Activated T-cell treated with anti-CD3 and anti-CD28 coated beads for 24 hours (primary cell): ENCODE measurements at places on chromosomes 11 and 22.

DNA sequence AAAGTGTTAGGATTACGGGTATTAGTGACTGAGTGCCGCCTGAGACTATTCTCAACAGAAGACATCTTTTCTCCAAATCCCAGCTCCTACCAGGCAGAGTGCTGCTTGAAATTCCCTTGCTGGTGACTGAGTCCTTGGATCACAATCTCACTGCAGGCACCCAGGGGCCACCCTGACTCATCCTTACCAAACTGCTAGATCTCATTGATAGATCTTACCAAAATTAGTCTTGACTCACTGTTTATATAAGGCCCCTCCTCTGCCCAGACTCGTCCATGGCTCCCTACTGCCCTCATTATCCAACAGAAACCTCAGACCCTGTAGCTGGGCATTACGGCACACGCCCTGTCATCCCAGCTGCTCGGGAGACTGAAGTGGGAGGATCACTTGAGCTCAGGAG lies 14.7 kb downstream of the TBC1D10A start:
- DNase-seq, result no peak

DNA sequence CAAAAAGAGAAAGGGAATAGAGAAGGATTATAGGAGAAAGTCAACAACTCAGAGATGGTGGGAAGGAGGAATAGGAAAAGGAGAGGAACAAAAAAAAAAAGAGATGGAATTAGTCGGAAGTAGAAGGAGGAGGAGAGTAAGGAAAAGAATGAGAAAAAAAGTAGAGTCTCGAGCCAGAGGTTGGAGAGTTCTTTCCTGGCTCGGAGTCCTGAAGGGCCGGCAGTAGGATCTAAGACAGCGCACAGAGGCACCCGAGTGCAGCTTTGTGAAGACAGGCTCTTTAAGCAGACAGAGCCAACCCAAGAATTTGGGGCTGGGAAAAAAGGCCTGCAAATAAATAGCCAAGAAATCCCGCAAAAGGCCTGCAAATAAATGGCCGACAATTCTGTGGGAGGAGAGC lies 170.4 kb upstream of the CCDC90B start:
- DNase-seq, result no peak

DNA sequence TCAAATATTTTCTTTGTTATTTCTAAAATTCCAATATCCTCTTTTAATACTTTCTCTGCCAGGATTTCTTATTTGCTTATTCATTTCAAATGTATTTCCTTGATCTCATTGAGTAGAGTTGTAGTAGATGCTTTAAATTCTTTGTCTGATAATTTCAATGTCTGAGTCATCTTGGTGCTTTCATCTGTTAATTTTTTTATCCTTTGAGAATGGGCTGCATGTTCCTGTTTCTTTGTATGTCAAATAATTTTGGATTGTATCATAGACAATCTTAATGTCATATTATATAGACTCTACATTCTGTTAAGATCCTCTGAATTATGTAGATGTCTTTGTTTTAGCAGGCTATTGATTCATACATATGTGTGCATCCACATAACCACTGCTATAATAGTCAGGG lies 57.5 kb downstream of the MYEOV start:
- DNase-seq, result no peak

- DNase-seq, result no peak
These were observed 93.1 kb upstream of the ZC3H12C start for GRCh38 chr11:110000031-110000502.

DNA sequence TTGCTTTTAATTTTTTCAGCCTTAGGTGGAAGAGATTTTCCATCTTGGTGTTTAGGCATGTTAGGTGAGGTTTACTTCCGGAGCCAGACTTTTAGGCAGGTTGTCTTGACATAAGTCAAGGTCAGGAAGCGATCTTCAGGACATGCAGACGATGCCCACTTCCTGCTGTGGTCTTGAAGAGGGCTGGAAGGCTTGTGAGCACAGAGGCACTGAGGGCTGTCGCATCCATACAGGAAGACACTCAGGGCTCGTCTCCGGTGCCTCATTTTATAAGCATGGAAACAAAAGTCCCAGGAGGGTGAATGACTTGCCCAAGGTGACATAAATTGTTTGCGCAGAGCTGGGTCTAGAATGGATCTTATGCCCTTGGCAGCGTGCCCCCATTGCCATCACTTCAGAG lies 30.8 kb downstream of the MARK2 start:
- DNase-seq, result no peak

GRCh38 chr11:12331239-12331874 lies 46.0 kb upstream of the PARVA start:
- DNase-seq, result peak; percentile 55

- no peak for DNase-seq
These were observed at the start of gene EPS8L2 for GRCh38 chr11:705646-706438. Gene EPS8L2 (plus strand): TSS chr11:706231. CDS start chr11:709408, 3,177 bp downstream.

DNA sequence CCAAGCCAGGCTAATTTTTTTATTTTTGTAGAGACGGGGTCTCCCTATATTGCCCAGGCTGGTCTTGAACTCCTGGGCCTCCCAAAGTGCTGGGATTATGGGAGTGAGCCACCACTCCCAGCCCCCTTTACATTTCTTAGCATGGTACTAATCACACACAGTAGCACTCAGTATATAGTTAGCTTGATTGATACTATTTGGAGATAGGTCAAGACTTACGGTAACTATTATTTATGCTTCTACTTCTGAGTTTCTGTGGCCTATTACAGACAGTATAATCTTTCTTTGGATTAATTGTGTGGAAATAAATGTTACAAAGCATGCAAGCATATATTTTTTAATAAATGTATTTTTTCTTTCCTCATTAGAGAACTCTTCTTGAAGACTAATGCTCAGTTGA lies 192.2 kb downstream of the UVRAG start:
- no peak for DNase-seq

GRCh38 chr22:49973018-49973961 lies 12.7 kb downstream of the PIM3 start:
- no peak for DNase-seq

DNA sequence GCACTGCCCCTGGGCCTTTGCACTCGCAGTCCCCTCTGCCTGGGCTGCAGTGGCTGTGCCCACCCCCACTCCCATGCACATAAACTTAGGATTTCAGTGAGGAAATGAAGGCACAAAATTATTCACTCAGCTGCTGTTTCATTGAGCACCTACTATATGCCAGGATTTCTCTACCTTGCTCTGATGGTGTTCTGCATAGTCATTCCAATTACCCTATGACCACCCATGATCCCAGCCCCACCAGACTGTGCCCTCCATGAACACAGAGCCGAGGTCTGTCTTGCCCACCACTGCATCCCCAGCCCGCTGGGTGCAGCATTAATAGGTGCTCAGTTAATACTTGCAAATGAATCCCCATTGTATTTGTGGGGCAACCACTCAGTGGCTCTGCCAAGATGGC lies 10.9 kb downstream of the CYTH4 start:
- DNase-seq, result no peak

DNA sequence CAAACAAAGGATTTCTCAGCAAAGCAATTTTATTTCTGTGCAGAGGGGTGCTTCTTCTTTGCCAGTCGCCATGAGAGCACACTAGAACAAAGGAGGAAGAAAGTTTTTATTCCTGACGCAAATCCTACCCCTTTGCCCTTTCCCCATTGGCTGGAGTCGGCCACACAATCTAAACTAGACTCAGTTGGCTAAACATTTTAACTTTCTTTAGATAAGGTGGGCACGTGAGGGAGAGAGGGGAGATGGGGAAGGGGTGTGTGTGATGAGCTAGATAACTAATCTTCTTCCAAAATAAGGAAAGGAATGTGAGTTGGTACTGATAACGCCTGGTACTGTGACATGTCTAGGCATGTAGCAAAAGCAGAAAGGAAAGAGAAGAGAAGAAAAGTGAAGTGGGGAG lies 626 bp downstream of the TRIM22 start:
- DNase-seq, result no peak

- no peak for DNase-seq
These were observed 1292.7 kb downstream of the TBC1D22A start for GRCh38 chr22:48055185-48055584.

DNA sequence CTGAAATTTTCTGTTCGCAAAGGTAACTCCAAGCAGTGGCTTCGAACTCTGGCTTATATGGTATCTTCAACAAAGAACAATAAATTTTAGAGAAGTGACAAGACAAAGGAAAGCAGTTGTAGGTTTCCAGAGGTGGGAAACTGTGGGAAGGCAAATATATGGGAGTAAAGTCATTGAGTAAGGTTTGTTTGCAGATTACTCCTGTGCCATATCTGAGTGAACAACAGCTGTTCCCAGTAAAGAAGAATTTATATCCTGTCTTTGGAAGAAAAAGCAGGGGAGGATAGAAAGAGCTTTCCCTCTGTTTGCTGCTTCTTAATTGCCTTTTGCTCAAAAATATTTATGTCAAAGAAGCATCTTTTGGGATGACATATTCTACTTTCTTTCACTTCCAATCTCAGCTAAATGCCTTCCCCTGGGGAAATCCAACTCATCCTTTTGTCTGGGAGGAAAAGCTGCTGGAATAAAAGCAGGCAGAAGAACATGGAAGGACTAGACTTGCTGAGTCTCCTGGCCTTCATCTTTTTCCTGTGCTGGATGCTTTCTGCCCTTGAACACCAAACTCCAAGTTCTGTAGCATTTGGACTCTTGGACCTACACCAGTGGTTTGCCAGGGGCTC lies 10.4 kb upstream of the RCN1 start:
- DNase-seq, result no peak

- no peak for DNase-seq
These were observed 8.7 kb downstream of the GRIK4 start for GRCh38 chr11:120520091-120520822.

DNA sequence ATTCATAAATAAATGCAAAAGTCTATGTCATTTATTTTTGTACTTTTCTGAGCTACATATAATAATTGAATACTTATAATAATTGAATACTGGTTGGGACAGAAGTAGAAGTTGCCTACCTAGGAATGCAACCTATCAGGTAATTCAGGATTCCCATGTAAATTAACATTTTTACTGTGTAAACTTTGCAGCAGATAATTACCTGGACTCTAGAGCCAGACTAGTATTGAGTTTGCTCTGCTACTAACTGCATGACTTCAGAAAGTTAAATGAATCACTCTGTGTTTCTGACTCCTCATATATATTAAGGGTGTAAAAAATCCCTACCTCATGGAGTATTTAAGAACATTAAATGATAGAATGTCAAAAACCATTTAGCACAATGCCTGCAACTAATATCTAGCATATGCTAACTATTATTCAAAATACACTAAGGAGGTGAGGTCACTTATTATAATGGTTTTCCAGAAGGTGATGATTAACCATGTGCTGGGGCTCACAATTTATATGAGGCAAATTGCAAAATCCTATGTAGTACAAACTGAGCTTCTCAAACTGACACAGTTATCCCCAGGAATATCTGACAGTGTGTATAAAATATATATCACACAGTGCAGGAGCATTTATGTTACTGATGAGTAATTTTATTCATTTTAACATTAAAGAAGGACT lies 138.1 kb upstream of the ANO3 start:
- no peak for DNase-seq

GRCh38 chr11:85902353-85902752 lies 47.2 kb downstream of the CCDC83 start:
- no peak for DNase-seq

DNA sequence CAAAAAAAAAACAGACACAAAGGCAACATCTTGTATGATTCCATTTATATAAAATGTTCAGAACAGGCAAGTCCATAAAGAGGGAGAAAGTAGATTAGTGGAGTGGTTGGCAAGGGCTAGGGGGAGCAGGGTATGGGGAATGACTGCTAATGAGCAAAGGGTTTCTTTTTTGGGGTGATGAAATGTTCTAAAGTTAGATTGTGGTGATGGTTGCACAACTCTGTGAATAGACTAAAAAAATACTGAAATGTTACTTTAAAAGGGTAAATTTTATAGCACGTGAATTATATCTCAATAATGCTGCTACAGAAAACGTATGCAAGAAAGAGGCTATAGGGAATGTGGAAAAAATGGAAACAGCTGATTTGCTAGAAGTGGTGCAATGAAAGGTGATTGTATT lies 155.1 kb downstream of the TENM4 start:
- DNase-seq, result no peak

DNA sequence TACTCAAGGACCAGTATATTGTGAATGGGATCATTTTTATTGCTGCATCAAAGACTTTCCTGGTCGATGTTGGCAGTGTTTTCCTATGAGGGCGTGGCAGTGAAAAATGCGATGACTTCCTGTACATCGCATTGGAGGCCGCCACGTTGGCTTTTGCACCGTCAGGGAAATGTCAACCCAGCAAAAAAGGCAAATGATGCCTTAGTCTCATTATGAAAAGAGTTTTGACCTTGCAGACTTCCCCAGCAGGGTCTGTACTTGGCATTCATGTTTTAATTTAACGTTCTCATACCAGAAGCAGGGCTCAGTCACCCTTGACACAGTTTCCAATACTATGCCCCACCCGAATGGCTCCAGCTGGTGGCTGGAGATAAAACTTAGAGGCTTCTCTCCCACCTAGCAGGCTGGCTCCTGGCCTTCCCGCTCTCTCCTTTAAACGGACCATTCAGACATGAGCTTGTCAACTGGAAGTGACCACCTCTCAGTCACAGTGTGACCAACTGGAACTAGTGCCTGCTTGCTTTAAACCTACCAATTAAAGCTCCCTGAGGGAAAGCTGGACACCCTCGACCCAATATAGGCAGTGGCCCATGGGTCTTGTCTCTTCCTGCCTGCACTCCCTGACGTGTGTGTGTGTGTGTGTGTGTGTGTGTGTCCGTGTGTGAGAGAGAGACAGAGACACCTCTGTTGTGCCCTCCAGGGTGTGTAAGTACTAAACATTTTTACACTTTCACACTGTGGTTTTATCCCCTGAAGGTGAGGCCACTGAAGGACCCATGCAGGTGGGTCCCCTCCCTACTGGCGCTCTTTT lies 8.7 kb upstream of the GDPD5 start:
- DNase-seq, result no peak

- no peak for DNase-seq
These were observed 1151.2 kb upstream of the CCDC90B start for GRCh38 chr11:84437071-84437980.

GRCh38 chr11:119615003-119615881 lies 113.8 kb downstream of the NECTIN1 start:
- no peak for DNase-seq

DNA sequence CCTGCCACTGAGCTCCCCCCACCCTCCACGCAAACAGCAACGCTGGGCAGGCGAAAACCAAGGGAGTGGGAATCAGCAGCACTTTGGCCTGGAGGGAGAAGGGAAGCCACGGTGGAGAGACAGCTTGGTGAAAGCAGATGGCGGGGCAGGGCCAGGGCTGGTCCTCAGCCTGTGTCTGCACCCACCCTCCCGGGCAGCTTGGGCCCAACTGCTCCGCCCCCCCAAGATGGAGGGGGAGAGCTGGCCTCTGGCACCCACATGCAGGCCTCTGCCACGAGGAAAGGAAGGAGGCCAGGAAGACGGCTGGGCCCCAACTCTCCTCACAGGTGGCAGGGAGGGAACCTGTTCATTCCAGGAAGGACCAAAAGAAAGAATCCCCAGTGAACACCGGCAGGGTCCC lies 17.8 kb downstream of the MAFF start:
- no peak for DNase-seq

GRCh38 chr22:36194971-36195370 lies 6.6 kb downstream of the APOL4 start:
- peak; percentile 24 for DNase-seq

GRCh38 chr11:20110908-20111669 lies 49.2 kb downstream of the DBX1 start:
- DNase-seq, result peak; percentile 35

- DNase-seq, result no peak
These were observed 24.1 kb downstream of the DGCR2 start for GRCh38 chr22:19098157-19098556.
